ENCODE measurements at places on chromosomes 2 and 18.
A peak's percentile ranks its signal among the peaks of the same experiment; 100 is the strongest.

GRCh38 chr2:200185628-200186000, 120.9 kb upstream of the SPATS2L start:
- no peak for DNase-seq

- no peak for DNase-seq
These were observed 27.0 kb upstream of the DPYSL5 start for GRCh38 chr2:26820932-26821331.

- DNase-seq = peak; percentile 93
These were observed 194.2 kb downstream of the INHBB start for GRCh38 chr2:120539937-120540718.

- DNase-seq = peak; percentile 94
These were observed 32.8 kb upstream of the IL1B start for GRCh38 chr2:112869258-112869842.

DNA sequence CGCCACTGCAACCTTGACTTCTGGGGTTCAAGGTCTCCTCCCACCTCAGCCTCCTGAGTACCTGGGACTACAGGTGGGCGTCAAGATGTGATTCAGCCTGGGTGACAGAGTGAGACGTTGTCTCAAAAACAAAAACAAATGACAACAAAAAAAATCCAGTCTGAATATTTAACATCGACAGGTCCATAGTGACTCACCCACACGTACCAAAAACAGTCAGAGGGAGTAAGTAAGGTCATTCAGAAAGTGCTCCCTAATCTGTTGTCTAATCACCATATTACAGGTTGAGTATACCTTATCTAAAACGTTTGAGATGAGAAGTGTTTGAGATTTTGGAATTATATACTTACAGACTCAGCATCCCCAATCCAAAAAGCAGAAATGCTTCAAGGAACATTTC, 24.4 kb downstream of the SAP130 start:
- DNase-seq = no peak

GRCh38 chr2:96329874-96330273, 4.8 kb downstream of the ITPRIPL1 start:
- DNase-seq = no peak

- peak; percentile 83 for DNase-seq
These were observed 93.0 kb upstream of the SMAD2 start for GRCh38 chr18:48023334-48024008.

- peak; percentile 99 for DNase-seq
These were observed at the start of the genes DOK1 and LOXL3 for GRCh38 chr2:74553892-74554819. DOK1 (plus strand) TSS chr2:74554720; CDS start chr2:74554755, 35 bp downstream. LOXL3 (minus strand) TSS chr2:74553942; CDS start chr2:74552634, 1,308 bp downstream.

DNA sequence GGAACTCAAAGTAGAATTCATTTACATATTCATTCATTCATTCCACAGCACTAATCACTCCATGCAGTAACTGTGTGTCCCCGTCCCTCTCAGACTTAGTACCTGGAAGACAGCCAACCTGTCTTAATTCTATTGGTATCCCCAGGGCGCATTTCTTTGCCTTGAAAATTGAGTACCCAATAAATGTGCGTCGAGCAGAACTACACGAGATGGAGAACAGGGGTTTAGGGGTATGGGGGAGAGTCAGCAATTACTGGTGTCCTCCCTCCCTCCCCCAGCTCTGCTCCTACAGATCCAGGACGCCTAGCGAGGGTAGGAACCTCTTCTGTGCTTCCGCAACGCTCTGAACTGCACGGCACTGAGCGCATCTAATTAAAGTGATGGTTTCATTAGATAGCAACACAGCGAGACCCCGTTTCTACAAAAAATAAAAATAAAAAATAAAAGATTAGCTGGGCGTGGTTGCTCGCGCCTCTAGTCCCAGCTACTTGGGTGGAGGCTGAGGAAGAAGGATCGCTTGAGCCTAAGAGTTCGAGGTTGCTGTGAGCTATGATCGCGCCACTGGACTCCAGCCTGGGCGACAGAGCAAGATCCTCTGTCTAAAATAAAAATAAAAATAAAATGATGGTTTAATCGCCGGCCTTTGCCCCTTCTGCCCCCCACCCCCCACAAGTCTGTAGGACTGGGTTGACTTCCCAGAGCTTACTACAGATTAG, 614 bp upstream of the FKBP1B start:
- peak; percentile 15 for DNase-seq

DNA sequence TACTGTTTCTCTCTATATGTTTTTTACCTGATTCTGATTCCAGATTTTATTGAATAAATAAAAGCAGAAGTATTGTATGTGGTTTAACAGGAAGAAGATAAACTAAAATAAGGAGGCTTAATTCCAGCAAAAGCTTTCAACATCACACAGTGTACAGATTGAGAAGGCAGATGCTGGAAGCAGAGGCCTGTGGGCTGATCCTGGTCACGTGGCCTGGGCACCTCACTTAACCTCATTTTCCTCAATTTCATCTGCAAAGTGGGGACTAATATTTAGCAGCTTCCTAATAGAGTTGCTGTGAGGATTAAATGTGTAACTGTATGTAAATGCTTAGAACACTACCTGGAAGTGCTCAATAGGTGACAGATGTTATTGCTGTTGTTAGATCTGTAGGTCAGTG, 58.0 kb downstream of the CDCA7 start:
- DNase-seq = no peak

GRCh38 chr2:65231121-65231520, 3.5 kb downstream of the ACTR2 start:
- DNase-seq = peak; percentile 26

DNA sequence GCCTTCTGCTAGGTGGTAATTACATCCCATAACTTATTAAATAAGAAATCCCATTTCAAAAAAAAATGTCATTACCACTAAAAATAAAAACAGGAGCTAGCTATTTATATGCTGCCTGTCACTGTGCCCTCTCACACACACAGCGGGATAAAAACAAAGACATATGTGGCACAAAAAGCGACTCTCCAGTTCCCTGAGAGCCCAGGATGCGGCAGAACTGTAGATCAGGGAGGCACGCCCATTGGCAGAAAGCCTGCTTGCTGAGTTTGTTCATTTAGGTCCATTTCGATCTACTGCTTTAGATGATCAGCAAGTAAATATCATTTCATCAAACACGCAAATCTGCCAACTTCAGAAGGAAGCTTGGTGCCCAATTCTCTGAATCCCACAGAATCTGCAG, 124.4 kb downstream of the TMEM163 start:
- DNase-seq = no peak

- no peak for DNase-seq
These were observed 89.5 kb upstream of the RPRM start for GRCh38 chr2:153568105-153568504.

- DNase-seq = peak; percentile 27
These were observed 96.5 kb downstream of the EPB41L5 start for GRCh38 chr2:120109186-120110061.

GRCh38 chr2:158745067-158745865, 49.9 kb upstream of the DAPL1 start:
- DNase-seq = peak; percentile 79

DNA sequence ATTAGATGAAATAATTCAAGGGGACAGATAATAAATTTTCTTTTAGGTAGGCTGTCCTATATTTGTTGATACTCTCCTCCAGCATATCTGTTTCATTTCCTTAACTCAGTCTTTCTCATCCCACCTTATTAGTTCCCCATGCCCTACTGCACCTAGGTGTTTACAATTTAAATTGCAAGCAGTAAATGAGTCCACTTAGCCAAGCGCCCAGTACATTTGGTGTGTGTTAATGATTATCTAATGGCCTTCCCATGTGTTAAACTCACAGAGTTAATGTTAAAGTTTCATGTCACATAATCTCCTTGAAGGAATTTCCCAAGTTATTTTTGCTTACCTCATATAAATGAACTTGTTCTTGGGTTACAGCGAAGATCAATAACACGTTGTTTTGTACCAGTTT, 31.2 kb downstream of the ITGB6 start:
- no peak for DNase-seq

DNA sequence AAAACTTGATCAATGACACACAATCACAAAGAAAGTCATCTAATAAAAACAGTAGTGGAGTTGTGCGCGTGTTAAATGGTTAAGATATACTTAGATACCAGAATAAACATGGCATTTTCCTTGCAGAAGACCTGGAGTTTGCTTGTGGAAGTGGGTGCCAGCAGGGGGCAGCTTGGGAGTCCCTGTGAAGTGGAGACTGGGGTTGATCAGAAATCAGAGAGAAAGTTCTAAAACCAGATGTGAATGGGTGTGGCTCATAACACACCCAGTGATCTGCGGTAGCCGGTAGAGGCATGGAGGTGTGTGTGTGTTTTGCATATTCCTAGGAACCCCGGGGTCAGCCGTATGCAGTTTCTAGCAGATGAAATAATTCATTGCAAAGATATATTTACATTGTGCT, 300.1 kb upstream of the TRIB2 start:
- DNase-seq = no peak

GRCh38 chr2:233989221-233989858, 61.2 kb upstream of the SPP2 start:
- no peak for DNase-seq

GRCh38 chr2:234395891-234396420, 100.9 kb downstream of the ARL4C start:
- no peak for DNase-seq

GRCh38 chr2:25032901-25033300, 9.0 kb upstream of the EFR3B start:
- no peak for DNase-seq

DNA sequence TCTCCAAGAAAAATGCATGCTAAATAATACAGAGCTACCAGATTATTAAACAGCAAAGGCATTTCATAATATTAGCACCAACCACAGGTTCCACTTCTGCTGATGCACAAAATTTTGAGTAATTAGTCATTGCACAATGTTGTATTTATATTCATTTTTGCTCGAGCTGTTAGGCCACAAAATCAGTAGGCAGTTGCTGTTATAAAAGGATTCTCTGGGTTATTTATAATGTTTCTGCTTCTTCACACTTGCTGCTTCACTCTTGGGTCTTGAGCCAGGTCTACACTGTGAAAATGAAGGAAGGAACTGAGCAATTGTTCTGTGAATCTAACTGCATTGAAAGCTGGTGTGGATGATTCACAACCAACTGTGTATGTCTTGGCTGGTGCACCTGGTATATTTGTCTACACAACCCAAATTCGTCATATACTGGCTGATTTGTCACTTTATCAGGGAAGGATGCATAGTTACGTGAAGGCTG, 38.3 kb downstream of the MRPL33 start:
- peak; percentile 80 for DNase-seq

- no peak for DNase-seq
These were observed 207.9 kb upstream of the FIGN start for GRCh38 chr2:163943403-163944346.

Data from astrocyte of the hippocampus (primary cell).